ENCODE measurements at places on chromosomes 12 and 14. TPM values are rescaled to one million over a fixed set of nuclear protein-coding genes. Genes with fewer than 3 reads are reported as not detected.

DNA sequence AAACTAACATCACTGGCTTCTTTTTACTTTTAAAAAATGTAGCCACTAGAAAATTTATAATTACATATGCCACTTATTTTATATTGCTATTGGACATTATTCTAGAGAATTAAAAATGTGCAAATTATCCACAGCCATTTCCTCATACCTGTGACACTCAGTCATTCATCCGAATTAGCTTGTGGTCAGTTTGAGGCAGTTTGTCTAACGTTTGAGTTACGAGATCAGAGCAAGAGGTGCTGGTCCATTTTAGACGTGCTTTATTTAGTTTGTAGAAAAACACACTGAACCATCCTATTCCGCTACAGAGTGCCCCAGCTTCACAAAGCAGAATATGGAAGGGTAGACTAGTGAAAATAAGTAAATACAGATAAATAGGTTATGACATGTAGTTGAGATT is 513.0 kb downstream of the NRXN3 start:
- H3K27ac ChIP-seq: no peak overlapping the region
- no peak for DNase-seq
- no peaks in the 10 kb centered on the region for H3K36me3 ChIP-seq

DNA sequence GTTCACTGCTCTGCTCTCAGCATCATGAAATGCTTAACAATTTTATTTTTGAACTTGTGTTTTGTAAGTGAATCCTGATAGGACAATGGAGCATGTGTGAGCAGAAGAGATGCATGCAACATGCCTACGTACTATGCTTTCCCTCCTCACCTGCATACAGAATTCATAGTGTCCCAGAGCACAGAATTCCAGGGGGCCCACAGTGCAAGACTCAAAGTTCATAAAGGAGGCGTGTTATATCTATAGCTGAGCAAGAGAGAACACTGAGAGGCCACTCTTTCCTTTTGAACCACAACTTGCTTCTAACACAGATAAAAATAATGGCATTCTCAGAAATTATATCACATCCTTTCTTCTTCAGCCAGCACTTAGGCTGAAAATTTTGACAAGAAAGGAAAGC is 28.8 kb downstream of the BHLHE41 start:
- no peaks in the 10 kb centered on the region for H3K27me3 ChIP-seq
- no peaks in the 10 kb centered on the region for H3K36me3 ChIP-seq
- DNase-seq: no peak
- H3K27ac ChIP-seq: no peak overlapping the region

Gene INHBC
- not detected for total RNA-seq

DNA sequence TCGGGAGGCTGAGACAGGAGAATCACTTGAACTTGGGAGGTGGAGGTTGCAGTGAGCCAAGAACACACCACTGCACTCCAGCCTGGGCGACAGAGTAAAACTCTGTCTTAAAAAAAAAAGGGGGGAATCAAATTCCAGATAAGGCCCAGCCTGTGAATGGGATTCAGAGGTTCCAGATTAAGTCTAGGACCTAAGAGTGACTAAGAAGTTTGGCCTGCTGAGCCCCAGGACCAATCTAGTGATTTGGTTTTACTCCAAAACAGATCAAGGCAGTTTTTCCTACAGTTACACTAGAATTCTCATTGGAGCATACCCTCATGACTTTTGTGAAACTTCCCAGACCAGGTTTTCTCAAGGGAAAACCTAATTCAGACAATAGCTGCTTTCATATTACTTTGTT is 22.8 kb downstream of the EXOC5 start:
- H3K27me3 ChIP-seq: no peaks in the 10 kb centered on the region
- no peak overlapping the region for H3K4me3 ChIP-seq
- DNase-seq: no peak
- no peak overlapping the region for H3K27ac ChIP-seq
- H3K4me1 ChIP-seq: peaks cover 4% of the 10 kb centered on the region

DNA sequence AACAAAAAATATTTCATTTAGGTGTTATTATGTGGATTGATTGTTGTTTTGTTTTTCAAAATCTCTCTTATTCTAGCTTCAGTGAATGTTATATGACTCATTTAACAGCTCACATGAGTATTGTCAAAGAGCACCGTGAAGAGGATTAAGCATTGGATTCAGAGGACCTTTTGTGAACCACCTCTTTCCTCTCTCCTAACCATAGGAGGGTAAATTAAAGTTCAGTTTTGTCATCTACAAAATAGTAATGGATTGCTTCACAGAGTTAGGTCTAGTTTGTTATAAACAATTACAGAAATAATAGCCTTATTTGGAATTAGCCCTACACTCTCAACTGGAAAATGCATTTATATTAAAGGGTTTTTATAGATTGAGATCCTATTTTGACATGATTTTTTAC is 962 bp upstream of the KERA start:
- no peak overlapping the region for H3K4me3 ChIP-seq
- no peak for DNase-seq
- peaks cover 7% of the 10 kb centered on the region for H3K4me1 ChIP-seq

Gene MDP1
- 16.6 TPM for total RNA-seq

Gene DNAJC22
- 0.08 TPM for total RNA-seq

DNA sequence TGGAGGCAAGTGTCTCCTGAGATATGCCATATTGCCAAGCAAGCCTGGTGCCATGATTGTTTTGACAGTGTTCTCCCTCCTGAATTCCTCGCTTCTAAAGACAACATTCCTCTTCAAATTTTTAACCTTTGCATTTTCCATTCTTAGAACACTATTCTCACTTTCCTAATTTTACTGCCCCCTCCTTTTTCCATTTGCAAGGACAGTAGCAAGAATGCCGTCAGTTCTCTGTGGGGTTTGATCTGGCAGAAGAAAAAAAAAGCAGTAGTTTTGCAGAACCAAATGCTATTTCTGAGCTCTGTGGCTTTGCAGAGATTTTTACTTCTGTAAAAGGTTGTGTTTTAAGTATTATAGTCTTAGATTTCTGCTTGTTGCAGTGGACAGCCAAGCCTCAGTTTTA is 295.2 kb downstream of the NUAK1 start:
- H3K4me3 ChIP-seq: no peak overlapping the region
- no peak overlapping the region for H3K27ac ChIP-seq
- no peaks in the 10 kb centered on the region for H3K36me3 ChIP-seq
- H3K4me1 ChIP-seq: no peaks in the 10 kb centered on the region

Gene PIWIL1
- total RNA-seq: not detected

DNA sequence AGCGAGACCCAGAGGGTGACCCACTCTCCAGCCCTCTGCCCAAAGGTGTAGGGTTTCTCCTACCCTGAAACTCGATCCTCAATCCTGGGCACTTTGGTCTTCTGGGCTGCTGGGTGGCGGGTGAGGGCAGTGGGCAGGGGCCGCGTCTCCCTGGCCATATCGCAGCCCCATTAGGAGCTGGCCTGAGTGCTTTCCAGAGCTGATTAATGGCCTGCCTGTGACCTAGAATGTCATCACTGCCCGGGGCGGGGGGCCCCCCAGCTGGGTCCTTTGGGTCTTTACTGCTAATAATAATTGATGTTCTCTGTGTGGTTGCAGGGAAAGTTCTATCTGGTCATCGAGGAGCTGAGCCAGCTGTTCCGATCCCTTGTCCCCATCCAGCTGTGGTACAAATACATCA is 47.8 kb downstream of the HRK start:
- no peak overlapping the region for H3K27ac ChIP-seq
- no peaks in the 10 kb centered on the region for H3K4me1 ChIP-seq
- no peaks in the 10 kb centered on the region for H3K36me3 ChIP-seq
- H3K4me3 ChIP-seq: no peak overlapping the region

GRCh38 chr14:60090864-60091519 is 731 bp upstream of the PCNX4 start:
- H3K27me3 ChIP-seq: no peaks in the 10 kb centered on the region
- no peaks in the 10 kb centered on the region for H3K36me3 ChIP-seq
- peak overlapping the region; percentile 95 for H3K27ac ChIP-seq
- peak; percentile 33 for DNase-seq

- H3K4me3 ChIP-seq: no peak overlapping the region
- peaks cover 15% of the 10 kb centered on the region for H3K36me3 ChIP-seq
- H3K27me3 ChIP-seq: no peaks in the 10 kb centered on the region
These were observed 15.8 kb downstream of the CYP46A1 start for GRCh38 chr14:99699861-99700260.

DNA sequence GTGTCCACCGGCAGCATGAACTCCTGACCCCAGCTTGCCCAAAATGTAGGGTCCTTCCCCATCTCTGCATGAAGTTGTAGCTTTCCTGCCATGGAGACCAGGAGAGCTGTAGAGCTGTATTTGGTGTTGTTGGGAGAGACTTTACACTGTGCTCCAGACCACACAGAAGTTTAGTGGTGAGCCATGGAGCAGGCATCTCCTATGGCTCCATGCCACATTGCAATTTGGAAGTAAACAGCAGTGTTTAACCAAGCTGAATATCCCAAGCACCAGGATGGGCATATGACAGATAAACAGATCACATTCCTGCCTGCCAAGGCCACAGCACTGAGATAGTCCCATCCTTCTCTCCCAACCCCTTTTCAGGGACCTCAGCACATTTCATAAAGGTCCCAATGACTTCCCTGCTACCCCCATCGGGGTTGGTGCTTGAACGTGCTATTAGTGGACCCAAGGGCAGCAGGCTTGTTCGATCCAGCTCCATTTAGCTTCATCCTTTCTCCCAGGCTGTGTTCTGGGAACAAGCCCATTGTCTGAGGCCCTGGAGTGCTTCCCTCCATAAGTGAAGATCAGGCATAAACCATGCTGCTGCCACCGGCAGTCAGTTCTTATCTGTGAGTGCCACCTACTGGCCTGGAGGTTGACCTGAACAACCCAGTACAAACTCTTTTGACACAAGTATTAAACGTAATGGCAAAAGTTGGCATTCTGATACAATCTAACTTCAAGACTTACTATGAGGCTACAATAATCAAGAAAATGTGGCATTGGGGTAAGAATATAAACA is 172.3 kb upstream of the ATXN7L3B start:
- no peak overlapping the region for H3K4me3 ChIP-seq
- H3K36me3 ChIP-seq: no peaks in the 10 kb centered on the region
- H3K27me3 ChIP-seq: no peaks in the 10 kb centered on the region
- H3K4me1 ChIP-seq: no peaks in the 10 kb centered on the region
- no peak for DNase-seq

DNA sequence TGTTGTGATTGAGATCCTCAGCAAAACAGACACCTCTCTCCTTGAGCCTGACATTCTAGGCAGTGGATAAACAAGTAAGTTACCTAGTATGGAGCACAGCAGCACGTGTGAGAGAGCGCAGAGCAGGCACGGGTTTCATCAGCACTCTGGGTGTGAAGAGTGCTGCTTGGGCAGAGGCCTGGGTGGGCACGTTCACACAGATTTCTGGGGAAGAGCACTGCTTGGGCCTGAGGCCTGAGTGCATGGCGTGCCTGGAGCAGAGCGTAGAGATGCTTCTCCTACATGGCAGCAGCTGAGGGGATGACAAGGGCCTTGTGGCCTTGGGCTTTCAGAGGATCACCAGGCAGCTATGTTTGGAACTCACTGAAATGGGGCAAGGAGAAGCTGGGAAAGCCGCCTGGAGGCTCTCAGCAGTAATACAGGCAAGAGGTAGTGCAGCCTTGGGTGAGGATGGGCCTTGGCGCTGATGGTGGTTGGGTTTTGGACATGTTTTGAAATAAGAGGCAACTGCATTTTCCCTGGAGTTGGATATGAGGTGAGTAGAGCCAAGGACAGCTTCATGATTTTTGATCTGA is 17.6 kb downstream of the CKB start:
- H3K27me3 ChIP-seq: no peaks in the 10 kb centered on the region
- H3K4me1 ChIP-seq: peaks cover 25% of the 10 kb centered on the region
- no peak for DNase-seq
- H3K27ac ChIP-seq: peak overlapping the region; percentile 10

DNA sequence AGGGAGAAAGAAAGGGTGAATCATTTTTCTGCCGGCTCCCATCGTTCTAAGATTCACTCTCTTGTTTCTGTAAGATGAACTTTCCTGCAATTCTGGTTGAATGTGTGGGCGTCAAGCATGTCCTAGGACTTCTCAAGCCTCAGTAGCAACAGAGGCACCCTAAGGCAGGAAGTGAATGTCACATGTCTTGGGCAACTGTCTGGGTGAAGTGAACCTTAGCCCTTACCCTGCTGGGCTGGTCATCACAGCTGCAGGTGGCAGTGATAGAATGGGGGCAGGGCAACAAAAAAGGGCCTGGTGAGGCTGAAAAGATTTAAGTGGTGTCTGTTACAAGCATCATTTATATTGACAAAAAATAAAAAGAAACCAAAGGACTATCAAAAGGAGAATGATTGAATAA is 45.9 kb upstream of the CAND1 start:
- H3K36me3 ChIP-seq: no peaks in the 10 kb centered on the region
- H3K27me3 ChIP-seq: no peaks in the 10 kb centered on the region
- H3K4me1 ChIP-seq: no peaks in the 10 kb centered on the region
- no peak overlapping the region for H3K4me3 ChIP-seq

DNA sequence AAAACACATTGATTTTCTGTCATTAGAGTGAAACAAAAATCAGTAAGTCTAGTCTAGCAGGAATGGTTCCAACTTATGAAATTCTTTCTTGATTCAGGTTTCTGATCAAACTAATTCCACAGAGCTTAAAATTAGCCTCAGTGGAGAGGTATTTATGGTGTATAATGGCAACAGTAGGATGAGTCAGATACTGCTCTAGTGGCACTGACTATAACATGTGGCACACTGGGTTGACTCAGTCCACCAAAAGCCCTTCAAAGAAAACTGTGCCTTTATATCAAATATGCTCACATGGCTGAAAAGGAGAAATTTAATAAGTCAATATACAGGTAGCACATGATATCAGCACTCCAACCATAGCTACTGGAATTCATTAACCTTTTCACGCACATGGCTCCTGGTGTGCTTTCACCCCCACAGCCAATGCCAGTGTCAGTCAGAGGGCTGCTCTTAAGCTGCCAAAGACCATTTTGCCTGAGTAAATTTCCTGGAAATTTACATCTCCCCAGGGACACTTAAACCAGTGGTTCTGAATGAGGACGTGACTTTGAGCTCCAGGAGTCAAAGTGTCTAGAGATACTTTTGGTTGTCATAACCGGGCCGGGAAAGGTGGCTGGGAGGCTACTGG is 21.7 kb upstream of the CATSPERB start:
- H3K27me3 ChIP-seq: peaks cover 15% of the 10 kb centered on the region
- no peaks in the 10 kb centered on the region for H3K36me3 ChIP-seq
- H3K4me1 ChIP-seq: peaks cover 29% of the 10 kb centered on the region
- peak overlapping the region; percentile 64 for H3K27ac ChIP-seq
- DNase-seq: no peak

Data from left ventricle myocardium inferior (tissue), 1 donor.